ENCODE measurements at places on chromosomes 13 and 19. TPM values are rescaled to one million over a fixed set of nuclear protein-coding genes. Genes with fewer than 3 reads are reported as not detected.

PTH2 gene
- polyA plus RNA-seq = not detected

CLIP3 gene
- polyA plus RNA-seq = 2.6 TPM

VSTM2B gene
- polyA plus RNA-seq = not detected

FREM2 gene
- polyA plus RNA-seq = 0.21 TPM

ATXN8OS gene
- not detected for polyA plus RNA-seq

FCER2 gene
- 0.39 TPM for polyA plus RNA-seq

IZUMO2 gene
- not detected for polyA plus RNA-seq

C1QTNF9B gene
- 0.94 TPM for polyA plus RNA-seq

TMEM255B gene
- polyA plus RNA-seq = 3.9 TPM

ZNF557 gene
- 1.1 TPM for polyA plus RNA-seq

CBARP gene
- 0.20 TPM for polyA plus RNA-seq

CLEC17A gene
- not detected for polyA plus RNA-seq

CGB5 gene
- not detected for polyA plus RNA-seq

FLT1 gene
- 31.8 TPM for polyA plus RNA-seq

ZNF534 gene
- polyA plus RNA-seq = not detected

All from adipose tissue (tissue), 3 donors.